ENCODE measurements at places on chromosomes 5 and 9.

DNA sequence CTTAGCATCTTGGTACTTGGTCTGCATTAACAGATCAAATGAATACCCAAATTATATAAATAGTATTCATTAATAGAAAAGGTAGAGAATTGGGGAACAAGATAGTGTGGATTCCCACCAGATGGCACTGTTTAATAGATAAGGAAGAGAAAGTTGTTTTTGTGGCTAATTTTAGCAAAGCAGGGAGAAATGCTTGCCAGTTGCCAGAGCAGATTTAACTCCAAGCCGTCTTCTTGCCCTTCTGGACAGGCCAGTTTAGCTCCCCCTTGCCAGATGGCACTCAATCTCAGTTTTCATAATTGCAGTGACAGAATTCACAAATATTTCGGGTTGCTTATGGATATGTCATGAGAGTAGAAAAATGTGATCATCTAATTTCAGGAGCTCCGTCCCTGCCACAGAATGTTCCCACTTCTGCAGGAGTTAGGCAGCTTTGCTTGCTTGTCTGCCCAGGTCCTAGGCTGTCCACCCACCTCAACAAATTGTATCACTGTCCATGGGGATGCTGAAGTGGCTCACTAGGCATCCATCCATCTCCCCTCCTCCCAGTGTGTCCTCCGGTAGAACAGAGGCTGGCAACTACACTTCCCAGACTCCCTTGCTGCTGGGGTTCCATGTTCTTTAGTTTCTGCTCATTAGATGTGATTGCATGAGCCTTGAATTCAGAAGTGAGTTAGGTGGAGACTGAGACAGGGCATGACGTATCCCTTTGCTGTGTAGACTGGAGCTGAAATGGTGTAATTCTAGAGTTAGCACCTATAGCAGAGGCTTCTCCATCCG lies 11.8 kb upstream of the HEXB start:
- peak; percentile 47 for DNase-seq

DNA sequence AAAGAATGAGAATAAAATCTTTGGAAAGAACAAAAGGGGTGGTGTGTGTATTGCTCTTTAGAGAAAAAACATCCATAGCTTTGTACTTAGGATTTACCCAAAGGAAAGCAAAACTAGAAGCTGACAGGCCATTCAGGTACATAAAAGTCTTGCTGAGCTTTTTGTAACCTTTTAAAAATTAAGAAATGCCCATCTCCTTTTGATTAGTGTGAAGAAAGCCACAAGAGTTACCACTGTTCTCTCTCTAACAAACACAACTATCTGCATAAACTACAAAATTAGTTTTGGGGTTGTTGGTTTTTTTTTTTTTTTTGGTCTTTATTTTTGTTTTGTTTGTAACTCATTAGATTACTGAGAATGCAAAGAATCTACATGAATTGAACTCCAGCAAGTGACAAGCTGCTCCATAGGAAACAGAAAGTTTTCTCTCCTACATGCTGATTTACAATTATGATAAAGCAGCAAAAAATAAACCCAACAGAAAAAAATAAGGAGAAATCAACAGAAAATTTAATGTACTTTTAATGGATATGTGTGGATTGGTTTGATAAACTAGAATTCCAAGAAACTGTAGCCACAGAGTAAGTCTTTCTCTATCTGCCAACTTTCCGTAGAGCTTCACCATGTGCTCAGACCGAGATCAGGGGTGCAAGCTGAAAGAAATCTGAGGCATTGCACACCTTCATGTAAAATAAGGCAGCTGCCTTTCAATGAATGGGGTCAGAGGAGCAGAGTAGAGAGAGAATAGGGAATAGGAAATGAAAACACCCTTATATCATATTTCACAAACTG lies 12.3 kb downstream of the BAAT start:
- DNase-seq = no peak

- no peak for DNase-seq
Measured at GRCh38 chr5:172779691-172780341, 8.8 kb upstream of the DUSP1 start.

- no peak for DNase-seq
Measured at GRCh38 chr5:57488215-57488955, 5.8 kb upstream of the ACTBL2 start.

DNA sequence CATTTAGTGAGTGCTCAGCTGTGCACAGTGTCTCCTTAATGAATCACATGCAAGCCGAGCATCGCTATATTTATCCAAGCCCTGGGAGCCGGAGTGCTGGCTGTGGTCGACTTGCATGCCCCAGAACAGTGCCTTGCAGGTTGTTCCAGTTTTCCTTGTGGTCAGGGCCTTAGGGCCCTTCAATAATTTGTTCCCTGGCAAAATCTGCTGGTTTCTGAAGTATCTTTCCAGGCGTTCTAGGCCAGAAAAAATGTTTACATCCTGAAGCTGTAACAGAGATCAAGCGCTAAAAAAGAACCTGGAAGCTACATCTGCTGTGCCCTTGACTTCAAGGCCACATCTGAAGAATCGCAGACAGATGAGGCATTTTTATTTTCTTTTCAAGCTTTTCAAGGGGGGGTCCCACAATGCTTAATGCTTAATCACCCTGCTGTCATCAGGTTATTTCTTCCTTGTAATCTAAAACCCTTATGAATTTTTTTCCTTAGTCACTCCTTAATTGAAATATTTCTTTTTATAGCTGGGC lies 105.8 kb downstream of the DOCK2 start:
- DNase-seq = no peak

GRCh38 chr5:58714046-58714445 lies 131.2 kb downstream of the RAB3C start:
- no peak for DNase-seq
